Activated CD8-positive, alpha-beta memory T cell treated with anti-CD3 and anti-CD28 coated beads for 1 hour (primary cell): ENCODE measurements at places on chromosomes 13 and 19.

DNA sequence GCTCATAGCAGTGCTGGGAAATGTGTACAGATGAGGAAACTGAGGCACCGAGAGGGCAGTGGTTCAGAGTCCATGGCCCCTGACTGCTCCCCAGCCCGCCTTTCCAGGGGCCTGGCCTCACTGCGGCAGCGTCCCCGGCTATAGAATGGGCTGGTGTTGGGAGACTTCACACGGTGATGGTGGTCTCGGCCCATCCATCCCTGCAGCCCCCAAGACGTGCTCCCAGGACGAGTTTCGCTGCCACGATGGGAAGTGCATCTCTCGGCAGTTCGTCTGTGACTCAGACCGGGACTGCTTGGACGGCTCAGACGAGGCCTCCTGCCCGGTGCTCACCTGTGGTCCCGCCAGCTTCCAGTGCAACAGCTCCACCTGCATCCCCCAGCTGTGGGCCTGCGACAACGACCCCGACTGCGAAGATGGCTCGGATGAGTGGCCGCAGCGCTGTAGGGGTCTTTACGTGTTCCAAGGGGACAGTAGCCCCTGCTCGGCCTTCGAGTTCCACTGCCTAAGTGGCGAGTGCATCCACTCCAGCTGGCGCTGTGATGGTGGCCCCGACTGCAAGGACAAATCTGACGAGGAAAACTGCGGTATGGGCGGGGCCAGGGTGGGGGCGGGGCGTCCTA is 15.9 kb downstream of the LDLR start:
- DNase-seq = no peak

- no peak for DNase-seq
Observed at GRCh38 chr19:46181388-46181779, 33.3 kb downstream of the IGFL2 start.

- DNase-seq = no peak
Observed at GRCh38 chr19:41850381-41850780, 5.5 kb downstream of the DMRTC2 start.

GRCh38 chr19:49672131-49672919 is 4.7 kb upstream of the PRMT1 start:
- peak; percentile 66 for DNase-seq

DNA sequence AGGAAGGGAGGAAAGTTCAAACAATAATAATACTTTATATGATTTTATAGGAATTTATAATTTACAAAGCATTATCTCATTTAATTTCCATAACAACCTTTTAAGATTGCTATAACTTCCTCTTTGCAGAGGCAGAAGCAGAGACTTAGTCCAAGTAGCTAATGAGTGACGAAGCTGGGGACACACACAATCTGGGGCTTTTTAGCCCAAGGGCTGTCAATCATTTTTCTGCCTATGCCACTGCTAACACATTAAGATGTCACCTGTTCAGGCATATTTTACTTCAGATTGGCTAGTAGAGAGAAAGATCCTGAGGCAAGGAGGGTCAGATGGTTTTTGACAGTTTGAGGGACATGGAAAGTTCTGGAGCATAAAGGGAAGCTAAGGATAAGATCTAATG is 12.6 kb downstream of the SCEL start:
- DNase-seq = no peak

- DNase-seq = no peak
Observed at GRCh38 chr13:64810750-64811149, 2419.4 kb downstream of the PCDH9 start.

DNA sequence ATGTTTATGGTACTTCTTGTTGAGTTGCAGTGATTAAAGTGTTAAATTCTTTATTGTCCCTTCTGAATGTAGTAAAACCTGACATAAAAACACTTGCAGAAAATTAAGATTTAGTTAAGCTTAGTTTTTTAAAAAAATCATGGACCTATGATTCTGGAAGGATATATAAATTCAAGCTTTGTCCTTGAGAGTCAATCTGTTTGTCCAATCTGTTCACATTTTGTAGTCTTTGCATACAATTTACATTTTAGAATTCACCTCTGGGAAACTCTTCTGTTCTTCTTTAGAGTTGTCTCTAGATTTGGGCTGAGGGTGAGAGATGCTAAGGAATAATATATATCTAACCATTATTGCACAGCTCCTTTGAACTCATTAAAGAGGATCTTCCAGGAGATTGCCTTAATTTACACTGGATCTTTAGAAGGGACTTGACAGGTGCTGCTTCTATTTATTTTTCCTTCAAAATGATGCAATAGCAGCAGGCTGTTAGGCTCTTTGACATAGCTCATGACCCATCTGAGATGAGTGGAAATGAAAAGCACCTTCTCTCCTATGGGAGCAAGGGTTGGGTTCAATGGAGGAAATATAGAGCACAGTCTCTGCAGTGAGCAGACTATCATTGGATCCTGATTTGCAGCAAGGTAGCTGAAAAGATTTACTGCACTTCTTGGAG is 433.9 kb downstream of the GPC6 start:
- no peak for DNase-seq

- no peak for DNase-seq
Observed at GRCh38 chr13:111901267-111901915, 165.6 kb upstream of the SOX1 start.

DNA sequence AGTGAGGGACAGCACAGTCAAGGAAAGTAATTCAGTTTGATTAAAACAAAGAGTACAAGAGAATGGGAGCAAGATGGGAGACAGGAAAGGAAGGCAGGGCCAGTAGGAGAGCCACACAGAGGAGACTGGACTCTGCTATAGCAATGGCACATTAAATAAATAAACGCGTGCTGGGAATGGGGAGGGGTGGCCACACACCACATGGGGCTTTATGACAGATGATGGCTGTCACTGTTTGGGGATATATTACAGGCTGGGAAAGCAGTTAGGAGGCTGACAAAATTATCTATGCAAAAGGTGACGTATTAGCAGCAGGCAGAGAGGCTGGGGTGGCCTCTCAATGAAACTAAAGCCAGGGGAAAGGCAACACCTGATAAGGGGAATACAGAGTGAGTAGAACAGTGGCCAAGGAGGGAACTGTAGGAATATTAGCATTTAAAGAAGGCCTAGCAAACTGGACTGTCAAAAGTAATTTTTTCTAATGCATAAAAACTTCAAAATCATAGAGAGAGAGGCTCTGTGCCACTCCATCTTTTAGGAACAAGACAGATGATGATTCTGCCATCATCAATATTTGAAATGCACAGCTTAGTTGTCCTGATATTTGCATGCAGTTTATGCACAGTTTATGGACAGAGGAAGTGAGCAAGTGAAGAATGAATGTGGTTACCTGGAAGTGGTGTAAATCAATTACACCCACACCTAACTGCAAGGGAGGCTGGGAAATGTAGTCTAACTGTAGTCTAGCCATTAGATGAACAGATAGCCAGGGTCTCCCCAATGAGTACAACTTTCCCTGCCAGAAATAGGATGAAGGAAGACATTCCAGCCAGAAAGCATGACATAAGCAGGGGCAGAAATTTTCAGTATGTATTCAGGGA is 346.5 kb downstream of the FOXO1 start:
- DNase-seq = no peak

- no peak for DNase-seq
Observed at GRCh38 chr19:32876236-32876918, 6.8 kb upstream of the SLC7A9 start.

- no peak for DNase-seq
Observed at GRCh38 chr13:48431987-48432615, 19.2 kb upstream of the LPAR6 start.

DNA sequence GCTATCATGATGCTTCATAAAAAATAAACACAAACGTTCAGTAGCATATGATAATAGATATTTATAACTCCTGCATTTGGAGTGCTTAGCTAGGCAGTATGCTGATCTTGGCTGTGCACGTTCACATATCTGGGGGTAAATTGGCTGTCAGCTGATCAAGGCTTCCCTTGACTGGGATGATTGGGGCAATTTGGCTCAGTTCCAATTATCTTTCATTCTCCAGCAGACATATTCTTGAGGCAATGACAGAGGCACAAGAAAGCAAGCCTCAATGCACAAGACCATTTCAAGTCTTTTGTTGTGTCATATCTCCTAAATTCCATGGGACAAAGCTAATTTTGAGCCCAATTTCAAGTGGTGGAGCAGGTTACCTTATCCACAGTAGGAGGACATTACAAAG is 142.0 kb downstream of the DLEU7 start:
- DNase-seq = no peak

- DNase-seq = no peak
Observed at GRCh38 chr13:91308299-91308698, 39.2 kb upstream of the MIR17HG start.

- no peak for DNase-seq
Observed at GRCh38 chr19:29653398-29653797, 11.9 kb upstream of the PLEKHF1 start.

- no peak for DNase-seq
Observed at GRCh38 chr13:76884907-76885202, 1.4 kb downstream of the KCTD12 start.

- no peak for DNase-seq
Observed at GRCh38 chr13:113407531-113408393, 43.8 kb upstream of the GRTP1 start.

- DNase-seq = no peak
Observed at GRCh38 chr13:58369936-58370335, 738.4 kb downstream of the PCDH17 start.

- no peak for DNase-seq
Observed at GRCh38 chr13:113322043-113322461, 25.0 kb downstream of the LAMP1 start.

DNA sequence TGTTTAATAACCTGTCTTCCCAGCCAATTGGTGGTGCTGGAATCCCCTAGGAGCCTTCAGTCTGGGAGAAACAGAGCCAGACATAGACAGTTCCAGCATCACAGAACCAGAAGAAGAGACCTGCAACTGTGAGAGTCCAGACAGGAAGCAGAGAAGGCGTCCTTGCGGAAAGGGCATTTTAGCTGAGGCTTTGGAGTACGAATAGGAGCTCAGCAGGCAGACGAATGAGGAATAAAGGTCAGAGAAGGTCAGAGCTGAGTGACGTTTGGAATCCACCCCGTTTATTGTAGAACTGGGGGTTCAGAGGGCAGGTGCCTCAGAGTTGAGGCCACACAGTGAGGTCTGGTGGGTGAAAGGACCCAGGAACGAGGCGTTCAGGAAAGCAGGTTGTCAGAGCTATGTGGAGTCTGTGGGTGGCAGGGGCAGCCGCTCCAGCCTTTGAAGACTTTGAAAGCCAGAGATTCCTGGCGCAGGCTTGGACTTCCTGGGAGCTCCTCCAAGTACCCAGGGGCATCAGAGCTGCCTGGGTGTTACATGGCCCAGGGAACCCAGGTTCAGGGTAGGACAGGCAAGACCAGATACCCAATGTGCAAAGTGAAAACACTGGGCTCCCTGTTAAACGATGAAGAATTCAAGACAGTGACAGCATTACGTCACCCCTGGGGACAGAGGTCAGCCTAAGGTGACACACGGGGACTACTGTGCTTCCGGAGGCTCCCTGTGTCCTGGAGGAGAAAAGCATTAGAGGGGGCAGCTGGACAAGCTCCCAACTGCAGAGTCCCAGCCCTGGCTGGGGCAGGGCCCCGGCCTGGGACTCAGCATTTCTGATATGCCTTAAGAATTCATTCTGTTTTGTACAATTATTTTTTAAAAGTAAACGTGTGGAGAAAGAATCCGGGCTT is 5.5 kb downstream of the ARRDC2 start:
- no peak for DNase-seq

GRCh38 chr13:73751290-73751689 is 382.9 kb downstream of the KLF12 start:
- no peak for DNase-seq

DNA sequence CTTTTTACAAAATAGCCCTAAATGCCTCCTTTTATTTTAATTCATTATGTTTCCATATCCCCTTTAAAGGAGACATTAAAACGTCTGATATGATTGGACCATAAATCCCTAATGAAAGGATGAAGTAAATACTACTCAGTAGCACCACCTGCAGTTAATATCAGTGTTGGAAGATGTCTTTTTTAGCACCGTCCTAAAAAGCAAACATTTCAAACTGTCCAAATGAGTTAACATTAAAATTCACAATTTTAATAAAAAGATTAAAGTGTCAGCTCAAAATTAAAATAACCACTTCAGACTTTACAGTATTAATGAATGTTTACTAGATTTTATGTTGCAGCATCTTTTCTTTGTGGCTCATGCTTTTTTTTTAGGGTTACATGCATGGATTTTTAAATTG is 12.3 kb downstream of the ZNF507 start:
- no peak for DNase-seq

DNA sequence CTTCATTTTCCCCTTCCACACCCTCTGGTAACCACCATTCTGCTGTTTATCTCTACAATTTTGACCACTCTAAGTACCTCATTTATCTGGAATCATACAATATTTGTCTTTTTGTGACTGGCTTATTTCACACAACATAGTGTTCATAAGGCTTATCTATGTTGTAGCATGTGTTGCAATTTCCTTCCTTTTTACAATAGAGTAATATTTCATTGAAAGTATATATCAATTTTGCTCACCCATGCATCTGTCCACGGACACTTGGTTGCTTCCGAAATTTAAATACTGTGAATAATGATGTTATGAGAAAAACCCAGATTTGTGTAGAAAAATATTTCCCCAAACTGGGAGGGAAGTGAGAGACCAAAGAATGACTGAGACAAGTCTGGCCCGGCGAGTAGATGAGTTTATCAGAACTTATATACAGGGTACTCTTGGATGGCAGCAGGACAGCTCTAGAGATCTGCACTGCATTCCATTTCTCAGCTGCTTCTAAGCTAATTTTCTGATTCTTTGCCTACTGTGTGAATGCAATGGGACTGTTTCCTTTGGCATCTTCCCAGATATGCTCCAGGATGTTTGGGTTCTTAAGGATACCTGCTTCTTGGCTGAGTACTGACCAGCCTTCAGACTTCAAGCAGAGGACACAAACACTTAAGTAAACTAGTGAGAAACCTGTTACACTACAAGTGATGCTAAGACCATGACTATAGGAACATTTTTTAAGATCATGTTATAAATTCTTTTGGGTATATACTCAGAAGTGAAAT is 834.0 kb upstream of the PCDH9 start:
- no peak for DNase-seq

GRCh38 chr19:1045247-1045603 is 5.3 kb downstream of the ABCA7 start:
- no peak for DNase-seq

GRCh38 chr13:112247471-112248405 is 128.4 kb upstream of the SPACA7 start:
- DNase-seq = no peak

- DNase-seq = no peak
Observed at GRCh38 chr13:85223883-85224656, 575.1 kb downstream of the SLITRK6 start.
